Natural killer cell treated with Interleukin-12 subunit alpha and Interleukin-12 subunit beta and Interleukin-15 and Interleukin-18, amount 100 ng/mL, for 72 hours (primary cell): ENCODE measurements at places on chromosomes 11 and 22. TPM values are rescaled to one million over a fixed set of nuclear protein-coding genes. Genes with fewer than 3 reads are reported as not detected.

GRCh38 chr11:125397421-125397820 lies 98.6 kb downstream of the FEZ1 start:
- H3K27me3 ChIP-seq: peaks cover 48% of the 10 kb centered on the region
- H3K27ac ChIP-seq: no peak overlapping the region
- peak; percentile 15 for DNase-seq
- no peaks in the 10 kb centered on the region for H3K36me3 ChIP-seq

DNA sequence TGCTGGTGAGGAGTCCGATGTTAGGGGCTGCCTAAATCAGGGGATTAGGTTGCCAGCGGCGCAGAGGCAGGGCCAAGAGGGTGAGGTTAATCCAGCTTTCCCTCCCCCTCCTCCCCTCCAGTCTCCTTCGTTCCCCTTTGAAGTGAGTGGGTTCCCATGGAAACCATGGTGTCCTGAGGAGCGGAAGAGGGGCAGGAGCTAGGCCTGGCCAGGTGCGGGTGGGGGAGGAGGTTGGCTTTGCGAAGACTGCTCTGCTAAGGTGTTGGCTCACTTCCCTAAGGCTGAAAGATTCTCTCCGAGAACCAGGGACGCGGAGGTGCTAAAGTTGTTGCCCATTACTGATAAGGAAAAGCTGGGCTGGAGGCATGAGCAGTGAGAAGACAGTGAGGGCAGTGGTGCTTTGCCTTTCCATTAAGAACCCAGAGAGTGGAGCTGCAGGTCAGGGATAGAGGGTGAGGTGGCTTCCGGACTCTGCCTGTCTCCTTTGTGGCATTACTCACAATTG lies 124.6 kb downstream of the FEZ1 start:
- H3K27ac ChIP-seq: no peak overlapping the region
- no peak for DNase-seq
- no peaks in the 10 kb centered on the region for H3K36me3 ChIP-seq

GRCh38 chr11:19601235-19601634 lies 111.4 kb upstream of the NAV2 start:
- no peak overlapping the region for H3K27ac ChIP-seq
- DNase-seq: no peak
- no peak overlapping the region for H3K4me3 ChIP-seq
- H3K4me1 ChIP-seq: no peaks in the 10 kb centered on the region
- H3K36me3 ChIP-seq: no peaks in the 10 kb centered on the region

The APOL5 gene
- total RNA-seq: not detected

DNA sequence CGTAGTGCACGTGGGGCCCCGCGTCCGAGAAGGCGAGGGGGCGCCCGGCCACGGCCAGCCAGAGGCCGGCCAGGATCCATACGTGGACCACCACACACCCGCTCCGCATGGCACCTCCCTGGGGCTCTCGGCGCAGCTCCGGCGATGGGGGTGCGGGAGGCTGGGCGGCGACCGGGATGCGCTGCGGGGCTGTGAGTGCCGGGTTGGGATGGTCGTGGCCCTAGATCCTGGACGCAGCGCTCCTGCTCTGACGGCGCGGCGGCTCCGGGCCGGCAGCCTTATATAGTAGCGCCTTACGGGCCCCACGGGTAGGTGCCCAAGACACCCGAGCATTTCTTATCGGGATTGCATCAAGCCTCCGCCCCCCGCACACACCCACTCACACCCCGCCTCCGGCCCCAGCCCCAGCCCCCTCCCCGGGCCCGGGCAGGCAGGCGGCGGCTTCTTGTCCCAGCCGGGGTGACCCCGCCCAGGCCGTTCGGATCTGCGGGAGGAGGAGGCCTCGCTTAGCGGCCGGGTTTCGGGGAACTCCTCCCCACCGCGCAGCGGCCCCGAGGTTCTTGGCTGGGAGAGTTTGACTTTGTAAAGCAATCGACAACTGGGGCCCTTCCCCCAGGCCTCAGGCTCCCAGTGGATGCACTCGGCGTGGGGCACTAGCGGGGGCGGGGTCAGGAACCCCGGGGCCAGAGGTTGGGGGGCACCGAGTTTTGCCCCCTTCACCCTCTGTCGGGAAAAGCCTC lies at the start of gene FGF19:
FGF19 (minus strand) TSS at position 255 of the 740 bp plus-strand sequence; CDS start at position 109, 146 bp downstream.
- DNase-seq: no peak
- no peak within 1 kb of the TSS for H3K4me3 ChIP-seq
- H3K27me3 ChIP-seq: peaks cover 23% of the 10 kb centered on the region
- no peak within 1 kb of the TSS for H3K27ac ChIP-seq
- H3K36me3 ChIP-seq: no peaks in the 10 kb centered on the region
- H3K4me1 ChIP-seq: no peaks in the 10 kb centered on the region

DNA sequence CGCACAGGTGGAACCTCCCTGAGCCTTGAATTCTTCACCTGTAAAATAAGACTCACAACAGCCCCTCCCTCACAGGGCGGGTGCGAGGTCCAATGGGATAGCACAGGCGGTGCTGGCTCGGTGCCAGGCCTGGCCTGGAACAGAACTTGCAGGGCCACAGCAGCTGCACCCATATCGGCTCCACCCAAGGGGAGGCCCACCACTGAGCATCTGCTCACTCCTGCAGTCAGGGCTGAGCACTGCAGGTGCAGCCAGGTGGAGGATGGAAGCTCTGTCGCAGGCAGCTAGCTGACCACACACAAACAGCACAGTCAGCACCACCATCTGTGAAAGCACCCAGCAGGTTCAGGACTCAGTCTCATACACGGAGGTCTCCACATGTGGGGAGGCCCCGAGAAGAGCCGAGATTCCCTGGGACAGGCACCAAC lies 19.6 kb downstream of the VPS37C start:
- H3K27ac ChIP-seq: no peak overlapping the region
- no peaks in the 10 kb centered on the region for H3K4me1 ChIP-seq
- H3K36me3 ChIP-seq: no peaks in the 10 kb centered on the region
- H3K27me3 ChIP-seq: no peaks in the 10 kb centered on the region
- no peak overlapping the region for H3K4me3 ChIP-seq
